ENCODE measurements at places on chromosomes 3 and 15.

- no peak for DNase-seq
Observed at GRCh38 chr15:89367485-89368451, 33.1 kb upstream of the POLG start.

DNA sequence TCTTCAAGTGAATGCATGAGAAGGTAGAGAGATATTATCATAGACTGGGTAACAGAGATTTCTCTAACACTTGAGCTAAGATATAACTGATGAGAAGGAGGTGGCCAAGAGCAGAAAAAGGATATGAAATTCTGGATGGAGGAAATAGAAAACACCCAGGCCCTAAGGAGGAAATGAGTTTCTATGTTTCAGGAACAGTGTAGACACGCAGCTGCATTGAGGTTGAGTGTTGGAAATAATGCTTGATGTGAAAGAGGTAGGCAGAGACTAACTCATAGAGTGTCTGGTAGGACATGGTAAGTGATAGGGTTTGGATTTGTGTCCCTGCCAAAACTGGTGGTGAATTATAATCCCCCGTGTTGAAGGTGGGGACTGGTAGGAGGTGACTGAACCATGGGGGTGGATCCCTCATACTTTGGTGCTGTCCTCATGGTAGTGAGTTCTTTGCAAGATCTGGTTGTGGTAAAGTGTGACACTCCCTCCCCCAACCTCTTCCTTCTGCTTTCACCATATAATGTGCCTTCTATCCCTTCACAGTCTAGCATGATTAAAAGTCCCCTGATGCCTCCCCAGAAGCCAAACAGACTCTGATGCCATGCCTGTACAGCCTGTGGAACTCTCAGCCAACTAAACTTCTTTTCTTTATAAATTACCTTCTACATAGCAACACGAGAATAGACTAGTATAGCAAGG lies 787.3 kb downstream of the EDEM1 start:
- no peak for DNase-seq

DNA sequence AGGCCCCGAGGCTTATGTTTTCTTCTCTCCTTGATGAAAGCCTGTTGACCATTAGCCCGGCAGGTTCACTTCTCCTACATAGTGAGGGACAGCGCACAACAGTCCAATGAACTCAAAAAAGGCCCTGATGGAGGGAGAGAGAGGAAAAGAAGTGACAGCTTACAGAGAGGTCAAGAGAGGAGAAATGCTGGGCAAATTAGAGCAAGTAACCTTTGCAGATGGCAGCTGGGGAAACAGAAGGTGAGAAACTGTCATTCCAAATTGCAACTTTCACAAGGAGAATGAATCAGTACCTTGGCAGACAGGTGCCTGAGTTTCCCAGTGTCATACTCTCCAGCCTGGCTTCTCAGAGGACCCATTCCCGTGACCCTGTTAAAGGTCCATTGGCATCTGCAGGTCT lies 252.0 kb downstream of the EPHB1 start:
- no peak for DNase-seq

DNA sequence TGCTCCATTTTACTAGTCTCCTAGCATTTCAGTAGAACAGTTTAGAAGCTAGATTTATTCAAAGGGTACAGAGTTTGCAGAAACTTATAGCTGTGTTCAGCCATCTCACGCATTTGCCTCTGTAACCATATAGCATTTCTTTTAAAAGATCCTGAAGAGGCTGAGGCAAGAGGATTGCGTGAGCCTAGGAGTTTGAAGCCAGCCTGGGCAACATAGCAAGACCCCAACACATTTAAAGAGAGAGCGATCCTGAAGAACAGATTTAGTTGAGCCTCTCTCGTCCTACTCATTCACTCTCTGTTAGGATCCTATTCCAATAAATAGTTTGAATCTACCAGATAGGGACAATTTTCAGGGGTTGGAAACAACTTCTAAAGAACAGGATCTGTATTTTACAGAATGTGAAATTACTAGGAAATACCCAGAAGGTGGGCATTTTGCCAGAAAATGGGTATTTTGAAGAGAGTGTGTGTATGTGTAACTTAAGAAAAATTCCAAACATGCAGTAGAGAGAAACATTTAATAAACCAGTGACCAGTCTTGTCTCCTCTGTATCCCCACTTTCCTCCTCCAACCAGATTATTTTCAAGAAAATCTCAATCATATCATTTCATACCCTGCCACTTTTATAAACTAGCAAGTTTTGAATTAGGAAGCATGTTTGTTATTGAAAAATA lies 4.5 kb downstream of the EIF3J start:
- DNase-seq, result peak; percentile 91

GRCh38 chr3:180934638-180935037 lies 22.2 kb downstream of the FXR1 start:
- DNase-seq, result no peak

DNA sequence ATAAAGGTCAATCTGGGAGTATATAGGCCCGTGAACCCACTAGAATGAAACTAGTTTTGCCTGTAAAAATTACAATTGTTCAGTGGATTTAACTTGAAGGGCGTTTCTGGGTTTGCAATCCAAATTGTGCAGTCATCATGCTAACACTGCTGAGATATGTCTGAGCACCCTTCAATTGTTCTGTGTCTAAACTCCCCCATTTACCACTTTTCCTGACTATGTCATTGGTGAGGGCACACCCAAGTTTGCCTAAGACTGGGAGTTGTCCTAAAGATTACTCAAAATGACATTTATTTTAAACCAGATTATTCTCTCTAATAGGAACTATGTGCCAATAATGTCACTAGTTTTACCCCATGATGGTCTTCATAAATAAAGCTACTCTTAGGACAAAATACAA lies 54.6 kb downstream of the EMC4 start:
- no peak for DNase-seq

DNA sequence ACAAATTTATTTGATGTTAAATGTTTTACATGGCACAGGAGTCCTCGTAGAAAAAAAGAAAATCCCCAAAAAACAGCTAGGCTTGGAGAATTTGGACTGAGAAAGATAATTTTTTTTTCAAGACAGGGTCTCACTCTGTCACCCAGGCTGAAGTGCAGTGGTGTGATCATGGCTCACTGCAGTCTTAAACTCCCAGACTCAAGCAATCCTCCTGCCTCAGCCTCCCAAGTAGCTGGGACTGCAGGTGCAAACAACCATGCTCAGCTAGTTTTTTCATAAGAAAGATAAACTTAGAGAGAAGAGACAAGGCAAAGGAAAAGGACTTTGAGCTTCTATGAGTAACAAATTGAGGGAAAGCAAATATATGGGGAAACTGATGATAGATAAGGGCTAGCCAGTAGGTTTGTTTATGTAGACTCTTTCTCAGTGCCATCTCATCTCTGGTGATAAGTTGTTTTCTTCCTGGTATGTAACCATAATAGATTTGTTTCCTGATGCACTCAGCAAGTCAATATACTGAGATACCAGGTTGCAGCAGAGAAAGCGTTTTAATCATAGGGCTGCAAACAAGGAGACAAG lies 13.1 kb upstream of the TRMT10C start:
- no peak for DNase-seq

DNA sequence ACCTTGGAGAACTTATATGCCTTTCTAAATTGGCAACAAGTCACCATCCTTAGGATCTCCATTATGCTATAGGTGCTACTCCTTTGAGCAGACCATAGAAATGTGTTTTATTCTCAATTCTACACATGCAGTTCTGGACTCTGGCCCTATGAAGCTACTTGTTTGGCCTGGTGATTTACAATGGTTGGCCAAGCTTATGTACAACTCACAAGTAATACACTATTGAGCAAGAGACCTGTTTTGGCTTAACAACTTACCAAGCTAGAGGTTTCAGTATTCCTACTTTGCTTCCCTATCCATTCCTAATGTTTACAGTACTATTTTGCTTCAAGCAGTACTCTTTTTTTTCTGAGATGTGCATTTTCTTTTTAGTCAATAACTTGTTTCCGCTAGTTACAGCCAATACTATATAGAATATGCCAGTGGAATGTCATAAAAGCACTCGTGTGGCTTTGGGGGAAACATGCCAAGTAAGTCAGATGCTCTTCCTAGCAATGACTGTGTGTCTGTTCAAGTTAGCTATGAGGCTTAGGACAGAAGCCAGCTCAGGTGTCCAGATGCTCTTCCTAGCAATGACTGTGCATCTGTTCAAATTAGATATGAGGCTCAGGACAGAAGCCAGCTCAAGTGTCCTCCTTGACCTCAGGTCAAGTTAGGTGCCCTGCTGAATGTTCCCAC lies 174.9 kb upstream of the SEMA6D start:
- no peak for DNase-seq

GRCh38 chr15:73026511-73027054 lies 25.7 kb upstream of the NEO1 start:
- no peak for DNase-seq
